AML-193 (cell line): ENCODE measurements at places on chromosomes 1 and 21.

DNA sequence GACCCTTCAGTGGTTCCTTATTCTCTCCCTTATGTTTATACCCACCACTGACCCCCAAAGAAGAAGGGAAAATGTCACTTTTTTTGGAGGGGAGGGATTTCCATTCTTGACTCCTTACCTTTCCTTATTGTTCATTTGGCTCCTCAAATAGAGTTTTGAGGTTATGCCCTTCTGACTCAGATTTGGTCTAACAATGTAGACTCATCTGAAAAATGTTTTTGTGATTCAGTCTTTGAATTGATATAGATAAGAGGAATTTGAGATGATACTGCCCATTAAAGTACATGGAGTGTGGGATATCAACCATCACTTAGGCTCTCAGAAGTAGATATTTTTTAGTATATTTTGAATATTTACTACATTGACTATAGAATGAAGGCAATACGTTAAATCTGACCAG is 16.1 kb downstream of the USP1 start:
- DNase-seq, result no peak

DNA sequence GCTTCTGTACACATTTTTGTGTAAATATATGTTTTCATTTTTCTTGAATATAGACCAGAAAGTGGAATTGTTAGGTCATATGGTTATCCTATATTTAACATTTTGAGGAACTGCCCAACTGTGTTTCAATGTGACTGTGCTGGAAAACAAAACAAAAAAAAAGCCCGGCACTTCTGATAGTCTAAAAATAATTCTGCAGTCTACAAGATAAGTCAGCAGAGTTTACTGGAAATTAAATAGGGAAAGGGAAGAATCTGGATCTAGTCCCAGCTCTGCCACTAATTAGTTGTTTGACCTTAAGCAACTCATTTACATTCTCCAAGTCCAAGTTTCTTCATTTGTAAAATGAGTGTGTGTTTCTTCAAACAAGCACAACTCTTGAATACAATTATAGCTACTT is 869.1 kb upstream of the B3GALT2 start:
- DNase-seq, result no peak

DNA sequence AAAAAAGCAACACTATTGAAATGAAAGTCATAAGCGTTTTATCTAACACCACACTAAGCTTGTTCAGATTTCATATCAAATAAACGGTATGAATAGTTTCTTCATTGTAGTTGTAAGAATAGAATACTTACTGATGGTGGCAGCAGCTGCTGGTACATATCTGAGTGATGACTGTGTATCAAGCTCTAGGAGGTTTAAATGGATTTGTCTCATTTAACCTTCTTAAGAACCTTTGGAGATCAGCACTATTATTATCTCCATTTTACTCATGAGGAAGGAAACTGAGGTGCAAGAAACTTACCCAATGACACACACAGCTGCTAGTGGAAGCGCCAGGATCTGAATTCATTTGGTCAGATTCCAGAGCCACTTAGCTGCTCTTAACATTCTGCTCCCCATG is 104.0 kb downstream of the EIF4G3 start:
- DNase-seq, result no peak

- no peak for DNase-seq
Observed at GRCh38 chr1:93584261-93585003, 97.2 kb downstream of the BCAR3 start.
